ENCODE measurements at places on chromosomes 2 and 18.

DNA sequence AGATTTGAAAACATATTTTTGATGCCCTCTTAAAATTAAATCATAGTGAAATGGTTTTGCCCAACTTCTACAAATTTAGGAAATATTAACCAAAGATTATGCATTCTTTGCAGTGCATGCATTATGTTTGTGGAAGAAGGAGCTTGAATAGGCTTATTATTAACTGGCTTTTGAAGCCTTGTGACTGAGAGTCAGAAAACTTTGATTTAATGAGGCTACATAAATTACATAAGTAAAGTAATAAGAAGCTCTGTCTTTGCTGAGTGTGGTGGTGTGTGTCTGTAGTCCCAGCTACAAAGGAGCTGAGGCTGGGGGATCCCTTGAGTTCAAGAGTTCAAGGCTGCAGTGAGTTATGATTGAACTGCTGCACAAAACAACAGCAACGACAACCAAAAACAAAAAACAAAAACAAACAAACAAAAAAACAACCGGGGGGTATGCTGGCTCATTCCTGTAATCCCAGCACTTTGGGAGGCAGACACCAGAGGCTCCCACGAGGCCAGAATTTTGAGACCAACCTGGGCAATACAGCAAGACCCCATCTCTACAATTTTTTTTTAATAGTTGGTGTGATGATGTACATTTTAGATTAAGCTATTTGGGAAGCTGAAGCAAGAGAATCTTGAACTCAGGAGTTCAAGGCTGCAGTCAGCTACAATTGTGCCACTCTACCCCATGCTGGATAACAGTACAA, 57.0 kb upstream of the LRRTM4 start:
- DNase-seq: no peak

DNA sequence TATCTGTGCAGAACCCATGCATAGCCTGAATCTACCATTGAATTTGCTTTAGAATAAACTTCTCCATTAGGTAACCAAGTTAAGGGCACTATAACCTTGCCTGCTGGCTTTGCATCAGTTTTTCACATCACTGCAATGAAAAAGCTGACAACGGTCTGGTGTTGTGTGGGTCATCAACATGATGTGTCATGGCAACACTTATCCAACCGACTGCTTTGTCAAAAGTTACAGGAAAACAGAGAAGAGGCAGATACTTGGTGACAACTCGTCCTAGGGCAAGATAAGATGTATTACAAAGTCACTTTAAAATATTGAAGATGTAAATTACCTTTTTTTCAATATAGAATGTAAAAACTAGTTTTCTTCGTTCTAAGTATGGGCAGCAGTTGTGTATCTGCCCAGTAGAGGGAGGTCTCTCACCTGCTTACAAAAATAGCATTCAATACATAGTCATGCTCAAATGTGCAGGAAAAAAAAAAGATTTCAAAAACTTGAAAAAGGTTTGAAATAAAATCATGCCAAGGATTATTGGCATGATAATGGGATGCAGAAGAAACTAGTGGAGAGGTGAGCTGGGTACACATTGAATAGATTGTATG, 96.3 kb downstream of the EVA1A start:
- no peak for DNase-seq

- no peak for DNase-seq
These were observed 258.0 kb downstream of the MTX2 start for GRCh38 chr2:176526995-176527901.

DNA sequence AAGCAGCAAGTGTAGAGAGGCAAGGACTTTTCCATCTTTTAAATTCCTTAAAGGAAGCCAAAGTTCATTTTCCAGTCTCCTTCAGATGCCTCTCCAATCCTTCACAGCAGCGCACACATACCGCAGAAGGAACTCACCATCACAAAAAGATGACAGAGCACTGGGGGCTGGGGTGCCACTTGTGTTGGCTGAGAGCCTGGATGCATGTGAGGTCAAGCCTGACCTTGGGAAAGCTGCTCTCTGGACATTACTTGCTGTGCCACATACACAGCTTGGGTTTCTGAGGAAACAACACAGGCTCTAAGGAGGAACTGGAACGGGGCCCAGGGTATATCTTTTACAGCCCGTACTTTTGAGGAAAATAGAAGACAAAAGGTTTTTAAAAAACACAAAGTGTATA, 364.3 kb upstream of the MEX3C start:
- DNase-seq: no peak

GRCh38 chr2:99448556-99448955, 41.3 kb downstream of the REV1 start:
- DNase-seq: no peak

DNA sequence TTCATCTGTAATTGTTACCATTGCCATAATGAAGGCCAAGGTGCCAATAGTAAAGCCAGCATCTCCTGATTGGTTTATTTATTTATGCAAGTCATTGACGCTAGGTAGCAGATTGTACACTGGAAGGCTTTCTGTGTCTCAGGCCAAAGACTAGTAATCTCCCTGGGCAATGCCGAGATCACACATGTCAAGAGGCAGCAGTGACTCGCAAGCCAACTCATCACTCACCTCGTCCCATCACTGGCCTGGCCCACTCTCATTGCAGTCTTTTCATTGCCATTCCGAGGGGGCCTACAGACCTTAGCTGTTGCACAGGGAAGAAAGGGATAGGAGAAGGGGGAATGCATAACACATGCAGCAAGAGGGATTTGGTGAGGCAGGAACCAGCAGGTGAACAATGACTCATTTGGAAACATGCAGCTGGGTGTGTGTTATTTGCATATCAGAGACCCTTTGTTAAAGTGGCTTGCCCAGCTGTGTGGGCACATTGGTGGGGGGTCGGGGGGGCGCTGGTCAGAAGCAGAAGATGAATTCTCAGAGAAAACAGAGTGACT, 448.7 kb upstream of the HNRNPA3 start:
- DNase-seq: peak; percentile 60

- no peak for DNase-seq
These were observed 110.2 kb downstream of the SETBP1 start for GRCh38 chr18:44790860-44791259.

Data from islet precursor cell (in vitro differentiated cells).